ENCODE measurements at places on chromosomes 12 and 14.

DNA sequence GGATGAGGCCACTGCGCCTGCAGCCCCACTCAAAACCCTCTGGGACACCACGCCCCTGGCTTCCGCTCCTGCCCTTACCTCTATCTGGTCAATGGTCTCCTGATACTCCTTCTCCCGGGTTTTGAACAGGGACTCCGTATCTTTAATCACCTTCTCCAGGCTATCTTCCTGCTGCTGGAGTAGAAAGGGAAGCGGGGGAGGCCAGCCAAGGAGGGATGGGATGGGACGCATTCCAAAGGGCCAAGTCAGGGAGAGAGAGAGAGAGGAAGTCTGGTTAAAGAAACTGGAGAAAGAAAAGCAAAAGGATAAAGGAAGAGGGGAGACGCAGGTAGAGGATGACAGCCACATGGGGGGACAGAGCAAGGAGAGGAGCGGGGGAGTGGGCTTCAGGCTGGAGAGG, 7.9 kb downstream of the IFFO1 start:
- DNase-seq, result no peak

DNA sequence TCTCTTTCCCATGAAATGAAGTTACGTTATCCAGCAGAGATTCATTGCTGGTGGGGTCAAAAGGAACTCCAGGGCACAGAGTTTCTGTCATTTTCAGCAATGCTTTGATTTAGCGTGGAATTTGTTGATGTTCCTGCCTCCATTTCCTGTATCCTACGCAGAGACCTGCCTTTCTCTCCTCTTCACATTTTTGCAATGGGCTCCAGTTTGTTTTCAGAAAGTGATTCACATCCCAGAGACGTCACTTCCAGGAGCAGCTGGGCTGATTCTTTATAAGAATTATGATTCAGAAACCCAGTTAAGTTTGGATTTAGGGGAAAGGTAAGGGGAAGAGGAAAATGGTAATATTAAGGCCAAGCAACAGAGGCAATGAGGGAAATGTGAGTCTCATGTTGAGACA, 11.6 kb downstream of the RNASE10 start:
- no peak for DNase-seq

- DNase-seq, result peak; percentile 52
Measured at GRCh38 chr12:55142669-55143565, 16.7 kb downstream of the OR9K2 start.

GRCh38 chr12:107761502-107761904, 566 bp upstream of the PRDM4 start:
- DNase-seq, result no peak

- no peak for DNase-seq
Measured at GRCh38 chr12:128531170-128531569, 264.2 kb downstream of the TMEM132C start.

DNA sequence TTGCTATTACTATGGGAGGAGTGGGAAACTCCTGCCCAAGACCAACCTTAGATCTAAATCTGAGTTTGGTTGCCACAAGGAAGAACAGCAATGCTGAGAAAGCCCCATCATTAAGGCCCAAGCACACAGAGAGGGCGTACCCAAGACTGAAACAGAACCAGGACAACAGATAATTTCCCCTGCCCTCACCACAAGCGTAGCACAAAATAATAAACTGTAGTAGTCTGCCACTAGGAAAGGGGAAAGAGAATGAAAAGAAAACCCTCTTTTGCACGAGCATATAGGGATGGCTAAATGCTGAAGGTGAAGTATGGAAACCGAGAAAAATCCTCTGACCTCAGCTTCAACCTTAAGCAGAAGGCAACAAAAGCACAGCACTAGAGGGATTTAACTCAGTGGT, 76.5 kb upstream of the DHRS4 start:
- DNase-seq, result no peak

DNA sequence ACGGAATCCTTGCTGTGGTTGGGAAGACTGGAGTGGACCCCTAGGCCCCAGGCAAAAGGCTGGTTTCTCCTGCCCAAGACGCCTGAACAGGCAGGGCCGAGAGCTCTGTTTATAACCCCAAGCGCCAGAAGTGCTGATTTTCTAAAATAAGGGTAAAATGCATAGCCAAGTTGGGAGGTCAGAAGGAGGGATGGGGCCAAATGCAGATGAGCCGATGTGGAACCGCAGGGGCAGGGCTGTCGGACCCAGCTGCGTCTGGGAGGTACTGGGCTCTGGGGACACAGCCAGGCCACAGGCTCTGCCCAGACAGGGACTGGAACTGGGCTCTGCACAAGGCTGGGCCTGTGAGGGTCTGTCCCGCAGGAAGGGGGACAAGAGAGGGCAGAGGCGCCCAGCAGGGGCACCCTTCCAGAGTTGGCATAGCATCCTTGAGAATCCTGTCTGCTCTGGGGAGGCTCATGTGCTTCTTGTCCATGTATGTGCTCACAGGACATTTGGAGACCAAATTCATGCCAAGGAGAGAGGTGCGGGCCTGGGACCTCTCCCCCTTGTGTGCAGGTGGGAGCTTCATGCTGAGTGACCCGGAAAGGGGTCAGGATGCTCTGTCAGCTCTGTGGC, 49.1 kb downstream of the JAG2 start:
- no peak for DNase-seq

- no peak for DNase-seq
Measured at GRCh38 chr12:75184516-75184915, 25.1 kb downstream of the KCNC2 start.

- no peak for DNase-seq
Measured at GRCh38 chr12:124332058-124332672, 37.3 kb downstream of the RFLNA start.

DNA sequence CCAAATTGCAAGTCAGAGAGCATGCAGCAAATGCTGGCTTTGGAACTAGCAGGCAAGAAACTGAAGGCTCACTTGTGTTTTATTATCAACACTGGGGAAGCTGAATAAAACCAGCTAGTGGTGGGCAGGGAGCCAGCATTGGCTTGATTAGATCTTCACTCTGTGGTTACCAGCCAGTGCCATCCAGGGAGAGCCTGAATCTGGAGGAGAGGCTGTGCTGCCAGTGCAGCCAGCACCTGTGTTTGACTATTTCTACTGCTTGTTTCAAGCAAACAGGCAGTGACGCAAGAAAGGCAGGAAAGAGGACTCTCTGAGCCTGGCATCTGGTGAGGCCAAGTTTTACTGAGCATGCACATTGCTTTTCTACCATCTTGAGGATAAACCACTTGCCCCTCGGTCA, 247.0 kb downstream of the PHLDA1 start:
- no peak for DNase-seq

DNA sequence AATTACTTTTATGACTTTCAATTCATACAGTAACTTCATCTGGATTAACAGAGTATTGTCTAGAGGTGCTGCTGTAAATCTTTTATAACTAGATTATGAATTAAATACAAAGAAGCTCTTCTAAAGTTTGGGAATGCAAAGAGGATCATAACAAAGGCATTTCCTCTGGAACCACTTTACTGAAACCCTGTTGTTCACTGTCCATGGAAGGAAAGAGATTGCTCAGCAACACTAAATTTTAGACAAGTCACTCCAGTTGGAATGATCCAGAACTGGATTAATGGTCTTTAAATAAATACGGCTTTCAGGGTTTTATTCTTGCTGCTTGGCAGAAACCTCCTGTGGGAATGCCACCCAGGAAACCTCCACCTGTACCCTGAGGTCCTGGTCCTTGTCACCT, 250.6 kb downstream of the KSR2 start:
- DNase-seq, result no peak

GRCh38 chr12:20718294-20718693, 23.2 kb downstream of the SLCO1C1 start:
- no peak for DNase-seq

DNA sequence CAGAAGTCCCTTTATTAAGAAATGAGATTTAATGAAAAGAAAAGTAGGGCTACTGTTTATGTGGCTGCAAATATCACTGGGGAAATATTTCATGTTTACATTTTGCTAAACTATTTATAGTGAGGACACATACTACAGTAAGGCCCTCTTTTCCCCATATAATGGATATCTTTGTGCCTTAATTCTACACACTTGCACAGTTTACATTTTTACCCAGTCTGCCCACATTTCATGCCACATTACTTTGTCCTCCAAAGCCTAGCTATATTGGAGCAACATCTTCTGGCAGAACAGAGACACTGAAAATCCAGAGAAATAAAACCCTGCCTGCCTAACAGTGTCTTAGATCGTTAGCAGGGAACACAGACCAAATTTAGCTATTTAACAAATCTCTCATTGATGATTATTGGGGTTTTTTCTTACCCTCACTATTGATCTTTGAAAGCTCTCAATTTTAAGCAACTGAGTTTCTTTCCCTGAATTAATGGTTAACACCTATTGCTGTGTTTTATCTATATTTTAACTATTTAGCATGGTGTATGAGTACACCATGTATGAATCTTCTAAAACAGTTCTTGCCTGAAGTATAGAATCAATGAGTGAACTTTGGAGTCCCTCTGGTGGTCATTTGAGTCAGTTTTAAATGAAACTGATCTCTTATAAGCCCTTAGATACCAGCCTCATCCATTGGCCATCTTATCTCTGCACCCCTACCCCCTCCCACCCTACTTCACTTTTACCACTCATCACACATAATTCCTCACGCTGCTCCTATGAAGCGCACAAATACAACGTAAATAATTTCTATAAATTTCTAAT, 170.2 kb downstream of the BCAT1 start:
- no peak for DNase-seq

DNA sequence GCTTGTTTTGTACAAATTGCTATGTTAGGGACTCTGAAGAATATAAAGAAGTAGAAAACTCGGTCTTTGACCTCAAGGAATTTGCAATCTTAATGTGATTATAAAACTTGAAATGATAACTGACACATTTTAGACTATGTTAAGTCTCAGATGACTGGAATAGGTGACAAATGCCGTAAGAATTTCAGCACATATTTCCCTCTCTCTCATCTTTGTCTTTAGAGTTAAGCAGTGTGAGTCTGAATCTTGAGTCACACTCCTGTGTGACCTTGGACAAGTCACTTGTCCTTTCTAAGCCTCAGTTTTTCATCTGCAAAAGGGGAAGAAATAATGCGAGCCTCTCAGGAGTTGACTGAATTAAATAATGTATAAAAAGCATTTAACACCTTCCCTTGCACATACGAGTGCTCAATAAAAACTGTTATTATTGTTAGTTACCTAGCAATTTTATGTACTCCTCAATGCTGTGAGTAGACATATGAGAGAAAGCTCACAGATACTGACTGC, 103.7 kb downstream of the DYRK2 start:
- DNase-seq, result no peak

- DNase-seq, result peak; percentile 45
Measured at GRCh38 chr14:99389174-99389826, 91.4 kb downstream of the SETD3 start.

All from hematopoietic multipotent progenitor cell treated with erythropoietin and hydrocortisone succinate and interleukin-3 and kit ligand, for 17 days (in vitro differentiated cells).